Calu3 (cell line): ENCODE measurements at places on chromosomes 3 and 15.
A peak's percentile ranks its signal among the peaks of the same experiment; 100 is the strongest.

DNA sequence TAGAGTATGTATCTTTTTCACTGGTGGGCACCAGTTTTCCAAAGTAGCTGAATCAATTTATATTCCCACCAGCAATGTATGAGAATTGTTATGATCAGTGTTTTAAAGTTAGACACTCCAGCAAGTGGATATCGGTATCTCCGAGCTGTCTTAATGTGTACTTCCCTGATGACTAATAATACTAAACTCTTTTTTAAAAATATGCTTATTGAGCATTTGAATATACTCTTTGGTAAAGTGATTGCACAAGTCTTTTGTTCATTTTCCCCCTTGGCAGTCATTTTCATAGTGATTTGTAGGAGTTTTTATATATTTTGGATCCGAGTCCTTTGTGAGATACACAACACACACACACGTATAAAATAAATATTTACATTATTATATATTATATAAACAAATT lies 12.5 kb upstream of the FEM1B start:
- DNase-seq, result no peak

DNA sequence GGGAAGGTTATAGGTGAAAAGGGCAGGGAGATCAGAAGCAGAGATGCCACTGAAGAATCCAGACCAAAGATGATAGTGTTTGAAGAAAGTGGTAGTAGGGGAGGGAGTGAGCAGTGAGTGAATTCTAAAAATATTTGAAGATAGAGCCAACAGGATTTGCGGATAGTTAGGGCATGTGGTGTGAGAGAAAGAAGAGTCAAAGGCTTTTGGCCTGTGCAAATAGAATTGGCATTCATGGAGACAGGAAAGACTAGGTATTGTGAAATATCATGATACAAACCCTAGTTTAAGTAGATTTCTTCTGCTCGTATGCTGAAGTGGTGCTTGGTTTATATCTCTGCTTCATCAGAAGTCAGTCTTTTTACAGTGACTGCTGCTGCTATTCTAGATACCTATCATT lies 224.2 kb upstream of the CFAP20DC start:
- no peak for DNase-seq

GRCh38 chr3:50090984-50091383 lies 2.3 kb downstream of the RBM5 start:
- DNase-seq, result no peak

GRCh38 chr3:52097851-52098507 lies 41.6 kb upstream of the DUSP7 start:
- DNase-seq, result no peak

GRCh38 chr3:124431331-124431994 lies 298.8 kb upstream of the UMPS start:
- no peak for DNase-seq

- peak; percentile 14 for DNase-seq
Measured at GRCh38 chr3:72728958-72729467, 119.2 kb downstream of the SHQ1 start.

- DNase-seq, result no peak
Measured at GRCh38 chr3:63652066-63652725, at the start of gene SNTN. TSS of gene SNTN (plus strand) at chr3:63652675. CDS start at chr3:63652688, 13 bp downstream.

DNA sequence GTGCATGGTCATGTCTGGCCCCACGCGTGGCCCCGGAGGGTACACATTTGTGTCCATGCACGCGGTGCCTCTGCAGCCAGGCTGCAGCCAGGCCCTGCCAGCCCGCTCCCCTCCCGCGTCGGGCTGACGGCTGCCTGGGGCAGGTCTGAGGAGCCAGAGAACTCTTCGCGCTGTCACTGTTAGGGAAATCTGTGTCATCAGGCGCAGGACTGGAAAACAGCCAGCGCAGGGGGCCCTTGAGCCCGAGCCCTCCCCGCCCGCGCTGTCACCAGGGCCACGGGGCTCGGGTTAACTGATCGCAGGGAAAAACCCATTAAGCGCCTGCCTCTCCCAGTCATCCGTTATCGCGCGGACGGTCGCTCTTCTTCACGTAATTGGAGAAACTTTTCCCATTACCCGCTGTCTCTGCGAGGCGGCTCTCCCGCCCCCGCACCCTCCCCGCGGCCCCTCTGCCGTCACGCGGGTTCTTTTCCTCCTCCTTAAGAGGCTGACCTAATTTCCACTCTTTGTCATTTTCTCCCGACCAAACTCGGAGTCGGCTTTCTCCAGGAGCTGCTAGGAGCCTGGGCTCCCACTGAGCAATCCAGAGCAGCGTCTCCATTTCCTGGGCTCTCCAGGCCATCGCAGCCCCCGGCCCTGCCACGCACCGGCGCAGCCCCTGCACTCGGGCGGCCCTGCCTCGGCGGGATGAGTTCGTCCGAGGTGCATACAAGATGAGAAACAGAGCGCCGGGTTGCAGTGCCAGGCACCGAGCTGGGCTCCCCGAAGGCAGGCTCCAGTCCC lies 57.5 kb upstream of the PRR23E start:
- no peak for DNase-seq

- DNase-seq, result no peak
Measured at GRCh38 chr15:101642361-101642760, 9.8 kb downstream of the TM2D3 start.

GRCh38 chr3:100364421-100364820 lies 29.9 kb downstream of the NIT2 start:
- no peak for DNase-seq

- peak; percentile 63 for DNase-seq
Measured at GRCh38 chr3:51671734-51672475, 853 bp downstream of the TEX264 start.

GRCh38 chr3:172276103-172276502 lies 172.2 kb downstream of the GHSR start:
- DNase-seq, result no peak

DNA sequence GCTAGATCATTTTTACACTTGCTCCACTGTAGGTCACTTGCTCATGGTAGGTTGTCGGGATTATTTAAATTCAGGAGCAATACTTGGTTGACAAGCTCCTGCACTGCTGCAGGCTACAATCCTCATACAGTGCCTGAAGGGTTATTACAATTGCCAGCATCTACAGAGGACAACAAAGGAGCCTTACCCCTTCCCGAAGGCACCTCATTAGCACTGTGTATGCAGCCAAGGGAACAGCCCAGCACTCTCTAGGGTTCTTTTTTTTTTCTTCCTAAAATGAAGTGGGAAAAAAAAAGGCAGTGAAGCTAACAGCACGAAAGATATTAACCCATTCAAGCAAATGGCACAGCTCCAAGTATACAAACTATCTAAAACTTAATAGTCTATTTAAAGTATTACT lies 142.7 kb downstream of the ULK4 start:
- DNase-seq, result no peak

GRCh38 chr3:65672871-65673815 lies 365.6 kb downstream of the MAGI1 start:
- peak; percentile 64 for DNase-seq

GRCh38 chr15:77825252-77825542 lies 192.5 kb upstream of the LINGO1 start:
- DNase-seq, result no peak
